ENCODE measurements at places on chromosomes 5 and 9.

DNA sequence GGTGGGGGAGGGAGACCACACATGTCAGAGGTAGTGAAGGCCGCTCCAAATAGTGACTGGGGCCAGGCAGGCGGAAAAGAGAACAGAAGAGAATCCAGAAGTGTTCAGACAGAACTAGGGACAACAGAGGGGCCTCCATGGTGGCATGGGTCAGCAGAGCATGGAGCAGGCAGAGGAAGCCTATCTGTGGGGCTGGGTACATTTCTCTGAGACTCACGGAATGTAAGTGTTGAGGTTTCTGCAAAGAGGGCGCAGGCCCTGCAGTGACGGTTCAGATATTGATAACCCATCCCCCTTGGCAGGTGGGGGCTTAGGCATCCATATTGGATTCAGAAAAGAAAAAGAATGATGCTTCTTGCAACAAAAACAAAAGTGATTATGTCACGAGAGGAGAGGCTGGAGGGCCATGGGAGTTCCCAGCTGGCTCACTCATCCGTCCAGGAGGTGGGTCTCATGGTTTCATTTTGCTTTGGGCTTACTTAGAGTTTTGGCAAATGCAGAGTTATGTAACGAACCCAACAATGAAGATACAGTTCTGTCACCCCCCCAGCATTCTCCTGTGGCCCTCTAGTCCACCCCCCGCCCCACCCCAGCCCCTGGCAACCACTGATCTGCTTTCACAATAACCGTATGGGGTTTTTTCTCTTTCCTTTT, 5.4 kb upstream of the RMND5B start:
- DNase-seq = no peak

DNA sequence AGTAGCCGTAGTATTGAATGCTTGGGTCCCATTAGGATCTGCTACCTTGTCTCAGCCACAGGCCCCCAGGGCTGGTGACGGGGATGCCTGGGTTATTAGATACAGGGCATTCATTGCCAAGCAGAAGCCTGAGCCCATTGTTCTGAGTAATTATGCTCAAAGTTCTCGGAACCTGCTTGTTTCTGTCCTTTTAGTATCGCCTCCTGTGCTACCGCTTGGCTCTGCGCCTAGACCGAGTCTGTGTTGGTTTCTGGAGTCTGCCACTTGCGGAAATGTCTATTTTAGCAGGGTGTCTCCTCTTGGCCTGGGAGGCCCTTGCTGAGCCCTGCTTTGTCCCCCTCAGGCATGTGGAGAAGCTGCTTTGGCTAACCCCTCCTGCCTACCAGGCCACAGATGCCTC, 506.1 kb downstream of the BNC2 start:
- peak; percentile 26 for DNase-seq

GRCh38 chr5:57303985-57304384, 130.1 kb downstream of the GPBP1 start:
- DNase-seq = no peak

DNA sequence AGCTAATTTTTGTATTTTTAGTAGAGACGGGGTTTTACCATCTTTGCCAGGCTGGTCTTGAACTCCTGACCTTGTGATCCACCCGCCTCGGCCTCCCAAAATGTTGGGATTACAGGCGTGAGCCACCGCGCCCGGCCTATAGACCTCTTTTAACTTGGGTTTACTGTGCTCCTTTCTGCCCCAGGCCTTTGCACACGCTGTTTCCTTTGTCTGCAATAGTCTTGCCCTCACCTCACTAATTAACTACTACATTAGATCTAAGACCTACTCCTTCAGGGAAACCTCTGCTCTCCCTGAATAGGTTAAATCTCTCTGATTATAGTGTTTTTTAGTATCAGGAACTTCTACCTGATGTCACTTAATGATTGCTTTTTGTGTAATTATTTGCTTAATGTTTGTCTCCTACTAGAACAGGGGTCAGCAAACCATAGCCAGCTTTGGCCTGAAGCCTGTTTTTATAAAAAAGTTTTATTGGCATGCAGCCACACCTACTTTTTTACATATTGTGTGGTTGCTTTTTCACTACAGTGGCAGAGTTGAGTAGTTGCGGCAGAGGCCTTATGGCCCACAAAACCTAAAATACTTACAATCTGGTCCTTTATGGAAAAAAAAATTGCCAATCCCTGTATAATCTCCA, 31.2 kb upstream of the TLE1 start:
- no peak for DNase-seq

DNA sequence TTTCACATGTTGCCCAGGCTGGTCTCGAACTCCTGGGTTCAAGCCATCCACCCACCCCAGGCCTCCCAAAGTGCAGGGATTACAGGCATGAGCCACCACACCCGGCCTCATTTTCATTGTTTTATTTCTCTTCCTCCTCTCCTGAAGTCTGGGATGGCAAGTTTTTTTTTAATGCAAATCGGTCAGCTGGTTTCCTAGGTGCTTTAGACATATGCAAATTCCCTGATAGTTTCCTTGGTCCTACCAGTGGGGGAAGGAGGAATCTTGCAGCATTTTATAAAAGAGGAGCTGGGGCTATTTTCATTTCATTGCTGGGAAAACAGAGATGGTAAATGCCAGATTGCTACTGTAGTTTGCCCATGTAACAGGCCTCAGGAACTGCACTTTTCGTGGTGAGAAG, 179.4 kb downstream of the ACTL7B start:
- no peak for DNase-seq

DNA sequence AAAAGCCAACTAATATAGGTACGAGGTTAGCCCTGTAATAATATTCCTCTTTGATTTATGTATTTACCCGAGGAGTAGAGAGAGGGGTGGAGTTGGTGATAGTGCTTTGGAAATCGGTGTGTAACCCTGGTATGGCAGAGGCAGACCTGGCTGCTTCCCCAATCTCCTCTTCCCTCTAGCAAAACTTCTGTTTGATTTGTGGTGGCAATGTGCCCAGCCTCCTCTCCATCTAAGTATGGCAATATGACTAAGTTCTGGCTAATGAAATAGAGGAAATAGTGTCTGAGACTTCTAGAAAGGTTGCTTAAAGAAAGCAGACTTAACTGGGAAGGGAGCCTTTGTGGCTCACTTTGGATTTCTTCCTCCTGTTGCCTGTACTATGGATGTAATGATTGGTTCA, 491.1 kb downstream of the ENC1 start:
- DNase-seq = no peak

DNA sequence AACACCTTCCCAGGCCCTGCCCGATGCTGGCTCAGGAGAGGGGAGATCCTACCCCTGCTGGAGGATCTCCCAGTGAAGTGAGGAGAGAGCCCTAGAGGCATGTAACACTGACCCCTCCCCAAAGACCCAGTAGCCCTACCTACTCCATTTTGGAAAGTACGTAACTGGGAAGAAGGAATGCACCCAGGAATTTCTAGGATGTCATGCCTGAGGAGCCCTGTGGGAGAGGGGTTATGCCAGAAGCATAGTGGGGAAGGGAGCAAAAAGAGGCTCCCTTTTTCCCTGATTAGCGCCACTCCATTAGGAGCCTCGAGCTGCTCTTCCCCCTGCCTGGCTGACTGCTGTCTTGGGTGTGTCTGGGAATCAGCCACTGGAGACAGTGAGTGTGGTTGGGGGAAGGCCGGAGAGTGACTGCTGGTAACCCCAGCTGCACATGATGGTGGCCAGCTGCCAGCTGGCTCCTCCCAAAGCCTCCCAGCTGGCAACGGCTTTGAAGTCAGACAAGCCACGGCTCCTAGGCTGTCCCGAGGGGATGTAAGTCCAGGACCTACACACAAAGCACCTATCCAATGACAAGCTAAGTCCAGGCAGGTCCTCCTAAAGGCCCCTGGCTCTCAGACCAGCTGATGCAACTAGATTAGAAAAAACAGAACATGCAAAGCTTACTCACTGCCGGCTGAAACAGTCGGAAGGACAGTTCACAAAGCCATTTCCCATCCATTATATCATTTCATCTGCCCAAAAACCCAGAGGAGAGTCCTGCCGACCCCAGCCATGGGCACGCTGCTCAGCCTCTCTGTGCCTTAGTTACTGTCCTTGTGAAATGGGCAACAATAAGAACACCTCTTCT, 136.5 kb upstream of the ABCA1 start:
- peak; percentile 91 for DNase-seq

- DNase-seq = no peak
These were observed 40.1 kb upstream of the RNF180 start for GRCh38 chr5:64125521-64125920.

- DNase-seq = no peak
These were observed 5.2 kb downstream of the ATPSCKMT start for GRCh38 chr5:10244342-10244944.

DNA sequence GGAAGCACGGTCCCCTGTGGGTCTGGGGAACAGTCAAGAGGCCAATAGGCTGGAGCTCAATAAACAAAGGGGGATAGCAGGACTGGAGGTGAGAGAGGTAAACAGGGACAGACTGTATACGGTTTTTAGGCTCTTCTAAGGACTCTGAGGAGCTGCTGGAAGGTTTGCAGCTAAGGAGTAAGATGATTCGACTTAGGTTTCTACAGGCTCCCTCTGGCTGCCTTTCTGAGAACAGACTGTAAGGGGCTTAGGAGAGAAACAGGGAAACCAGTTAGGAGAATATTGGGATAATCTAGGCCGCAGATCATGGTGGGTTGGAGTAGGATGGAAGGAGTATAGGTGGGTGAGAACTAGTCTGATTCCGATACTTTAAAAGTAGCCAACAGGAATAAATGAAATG, 10.4 kb downstream of the CDK5RAP2 start:
- no peak for DNase-seq

DNA sequence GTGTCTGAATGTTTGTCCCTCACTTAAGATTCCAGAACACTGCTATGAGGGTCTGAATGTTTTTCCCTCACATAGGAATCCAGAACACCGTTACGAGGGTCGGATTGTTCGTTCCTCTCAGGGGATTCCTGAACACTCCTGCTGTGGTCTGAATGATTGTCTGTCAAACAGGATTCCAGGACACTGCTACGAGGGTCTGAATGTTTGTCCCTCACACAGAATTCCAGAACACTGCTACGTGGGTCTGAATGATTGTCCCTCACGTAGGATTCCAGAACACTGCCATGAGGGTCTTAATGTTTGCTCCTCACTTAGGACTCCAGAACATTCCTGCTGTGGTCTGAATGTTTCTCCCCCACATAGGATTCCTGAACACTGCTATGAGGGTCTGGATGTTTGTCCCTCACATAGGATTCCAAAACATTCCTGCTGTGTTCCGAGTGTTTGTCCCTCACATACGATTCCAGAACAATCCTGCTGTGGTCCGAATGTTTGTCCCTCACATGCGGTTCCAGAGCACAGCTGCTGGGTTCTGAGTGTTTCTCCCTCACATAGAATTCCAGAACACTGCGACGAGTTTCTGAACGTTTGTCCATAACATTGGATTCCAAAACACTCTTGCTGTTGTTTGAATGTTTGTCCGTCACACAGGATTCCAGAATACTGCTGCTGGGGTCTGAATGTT, 199.5 kb downstream of the FOXD4L6 start:
- DNase-seq = no peak

GRCh38 chr9:107894572-107895261, 405.1 kb upstream of the KLF4 start:
- peak; percentile 79 for DNase-seq

GRCh38 chr9:92614763-92615461, 55.0 kb downstream of the IPPK start:
- DNase-seq = peak; percentile 82

DNA sequence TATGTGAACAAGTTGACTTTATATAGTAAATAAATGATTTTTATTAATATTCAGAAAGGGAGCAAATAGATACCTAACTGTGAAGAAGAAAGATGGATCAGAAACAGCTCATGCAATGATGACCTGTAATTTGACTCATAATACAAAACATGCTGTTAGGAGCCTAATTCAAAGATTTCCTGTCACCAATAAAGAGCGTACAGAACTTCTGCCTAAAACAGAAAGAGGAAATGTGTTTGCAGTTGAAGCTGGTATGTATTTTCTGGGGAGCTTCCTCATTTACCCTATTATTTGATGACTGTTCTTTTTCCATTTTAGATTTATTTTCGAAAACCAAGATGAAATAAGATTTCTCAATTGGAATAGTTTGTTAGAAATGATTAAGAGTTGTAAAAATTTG, 11.4 kb downstream of the YTHDC2 start:
- DNase-seq = no peak

- DNase-seq = no peak
These were observed 97.0 kb upstream of the TARS1 start for GRCh38 chr5:33343676-33344327.

DNA sequence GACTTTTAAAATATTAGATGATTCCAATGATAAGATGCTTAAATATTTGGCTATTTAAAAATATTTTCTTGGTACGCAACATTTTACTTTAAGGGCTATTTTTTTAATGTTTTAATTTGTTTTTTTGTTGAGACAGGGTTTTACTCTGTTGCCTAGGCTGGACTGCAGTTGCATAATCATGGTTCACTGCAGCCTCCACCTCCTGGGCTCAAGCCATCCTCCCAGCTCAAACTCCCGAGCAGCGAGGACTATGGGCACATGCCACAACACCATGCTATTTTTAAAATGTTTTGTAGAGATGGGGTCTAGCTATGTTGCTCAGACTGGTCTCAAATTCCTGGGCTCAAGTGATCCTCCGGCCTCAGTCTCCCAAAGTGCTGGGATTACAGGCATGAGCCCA, 850.2 kb upstream of the DMAC1 start:
- DNase-seq = no peak

DNA sequence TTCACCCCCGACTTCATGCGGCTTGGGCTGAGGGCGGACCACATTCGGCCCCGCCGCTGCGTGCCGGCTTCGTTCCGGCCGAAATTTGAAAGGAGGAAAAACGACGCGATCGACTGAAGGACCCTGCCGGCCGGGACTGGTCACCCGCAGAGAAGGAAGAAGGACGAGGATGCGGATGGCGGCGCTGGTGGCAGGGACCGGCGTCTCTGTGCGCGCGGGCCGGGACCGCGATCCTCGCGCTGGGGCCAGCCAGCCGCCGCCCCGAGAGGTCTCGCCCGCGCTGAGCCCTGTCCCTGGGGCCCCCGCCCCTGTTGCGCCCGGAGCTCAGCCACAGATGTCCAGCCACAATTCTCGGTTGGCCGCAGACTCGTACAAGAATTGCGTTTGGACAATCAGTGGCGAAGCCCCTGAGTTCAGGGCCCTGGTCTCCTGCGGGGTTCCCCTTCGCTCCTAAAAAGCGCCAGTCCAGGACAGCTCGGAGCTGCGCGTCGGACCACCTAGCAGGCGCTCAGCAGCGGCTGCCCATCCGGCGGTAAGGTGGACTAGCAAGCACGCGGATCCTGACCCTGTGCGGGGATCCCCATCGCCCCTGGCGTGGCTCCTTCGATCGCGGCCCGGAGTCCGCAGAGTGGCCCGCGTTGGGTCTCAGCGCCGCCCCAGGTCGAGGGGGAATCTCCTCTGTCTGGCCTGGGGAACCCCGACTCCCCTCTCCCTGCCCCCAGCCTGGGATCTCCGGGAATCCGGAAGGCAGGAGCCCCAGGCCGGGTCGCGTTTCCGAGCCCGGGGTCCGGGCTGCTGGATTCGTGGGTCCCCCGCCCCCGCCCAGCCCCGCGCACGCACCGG, 21.3 kb downstream of the URM1 start:
- no peak for DNase-seq

GRCh38 chr5:10685115-10685521, 75.9 kb downstream of the DAP start:
- no peak for DNase-seq

- DNase-seq = no peak
These were observed 41.1 kb upstream of the TCF7 start for GRCh38 chr5:134073404-134073803.
